ENCODE measurements at places on chromosomes 4 and X.
A peak's percentile ranks its signal among the peaks of the same experiment; 100 is the strongest.

- H3K27ac ChIP-seq, result no peak overlapping the region
- no peak for DNase-seq
- peaks cover 25% of the 10 kb centered on the region for H3K27me3 ChIP-seq
- H3K4me3 ChIP-seq, result no peak overlapping the region
- peaks cover 3% of the 10 kb centered on the region for H3K4me1 ChIP-seq
- peaks cover 7% of the 10 kb centered on the region for H3K36me3 ChIP-seq
Measured at GRCh38 chr4:3719836-3720235, 46.3 kb upstream of the ADRA2C start.

- H3K4me1 ChIP-seq, result peaks cover 14% of the 10 kb centered on the region
- no peak for DNase-seq
- H3K27me3 ChIP-seq, result no peaks in the 10 kb centered on the region
- no peak overlapping the region for H3K4me3 ChIP-seq
- peak overlapping the region; percentile 97 for H3K27ac ChIP-seq
Measured at GRCh38 chrX:76147106-76147505, 25.8 kb upstream of the PBDC1 start.

- no peaks in the 10 kb centered on the region for H3K36me3 ChIP-seq
- H3K4me1 ChIP-seq, result no peaks in the 10 kb centered on the region
- peaks cover 2% of the 10 kb centered on the region for H3K27me3 ChIP-seq
Measured at GRCh38 chr4:41146716-41147506, 67.4 kb downstream of the APBB2 start.

DNA sequence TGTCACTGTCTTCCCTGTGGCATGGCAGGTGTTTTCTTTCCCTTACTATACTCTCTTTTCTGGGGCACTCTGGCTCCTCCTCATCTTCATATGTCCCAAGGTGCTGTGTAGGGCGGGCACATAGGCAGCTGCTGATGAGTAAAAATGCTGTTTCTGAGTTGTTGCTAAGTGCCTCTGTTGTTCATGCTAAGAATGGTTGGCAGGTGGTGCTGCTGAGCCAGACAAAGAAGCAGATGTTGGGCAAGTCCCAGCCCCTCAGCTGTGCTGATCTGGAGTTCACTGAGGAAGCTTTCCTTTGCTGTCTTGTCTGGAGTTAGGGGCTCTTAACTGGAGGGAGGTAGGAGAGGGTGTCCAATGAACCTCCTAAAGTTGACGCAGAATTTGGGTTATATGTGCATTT is 40.6 kb downstream of the HADH start:
- H3K27ac ChIP-seq, result no peak overlapping the region
- H3K36me3 ChIP-seq, result peaks cover 15% of the 10 kb centered on the region
- H3K4me3 ChIP-seq, result no peak overlapping the region
- peaks cover 15% of the 10 kb centered on the region for H3K4me1 ChIP-seq
- no peaks in the 10 kb centered on the region for H3K27me3 ChIP-seq

GRCh38 chr4:140653718-140654494 is 85.1 kb upstream of the UCP1 start:
- no peak for DNase-seq
- no peaks in the 10 kb centered on the region for H3K36me3 ChIP-seq
- H3K27me3 ChIP-seq, result peaks cover 9% of the 10 kb centered on the region

DNA sequence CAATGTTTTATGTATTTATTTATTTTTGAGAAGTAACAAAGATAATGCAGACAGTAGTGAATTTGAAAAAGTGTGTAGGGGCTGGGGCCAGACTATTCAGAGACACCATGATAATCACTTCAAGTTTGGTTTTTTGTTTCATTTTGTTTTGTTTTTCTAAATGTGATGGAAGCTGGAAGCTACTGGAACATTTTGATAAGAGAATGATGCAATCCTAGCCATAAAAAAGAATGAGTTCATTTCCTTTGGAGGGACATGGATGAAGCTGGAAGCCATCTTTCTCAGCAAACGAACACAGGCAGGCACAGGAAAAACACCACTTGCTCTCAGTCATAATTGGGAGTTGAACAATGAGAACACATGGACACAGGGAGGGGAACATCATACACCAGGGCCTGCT is 706.6 kb upstream of the EPHA5 start:
- no peak overlapping the region for H3K27ac ChIP-seq
- no peaks in the 10 kb centered on the region for H3K27me3 ChIP-seq
- no peak overlapping the region for H3K4me3 ChIP-seq
- no peaks in the 10 kb centered on the region for H3K4me1 ChIP-seq
- no peaks in the 10 kb centered on the region for H3K36me3 ChIP-seq
- no peak for DNase-seq

- H3K4me1 ChIP-seq, result no peaks in the 10 kb centered on the region
- no peak overlapping the region for H3K27ac ChIP-seq
- H3K4me3 ChIP-seq, result no peak overlapping the region
- peaks cover 7% of the 10 kb centered on the region for H3K27me3 ChIP-seq
- no peak for DNase-seq
Measured at GRCh38 chrX:147847999-147848398, 63.7 kb upstream of the FMR1 start.

Data from natural killer cell treated with Interleukin-12 subunit alpha and Interleukin-12 subunit beta and Interleukin-15 and Interleukin-18, amount 100 ng/mL, for 72 hours (primary cell).